ENCODE measurements at places on chromosomes 5 and 9.

- DNase-seq = no peak
- H3K36me3 ChIP-seq = no peaks in the 10 kb centered on the region
- peak overlapping the region; percentile 84 for H3K27ac ChIP-seq
- H3K4me3 ChIP-seq = peak overlapping the region; percentile 66
- no peaks in the 10 kb centered on the region for H3K27me3 ChIP-seq
Observed at GRCh38 chr5:95760273-95761191, 29.4 kb downstream of the RHOBTB3 start.

DNA sequence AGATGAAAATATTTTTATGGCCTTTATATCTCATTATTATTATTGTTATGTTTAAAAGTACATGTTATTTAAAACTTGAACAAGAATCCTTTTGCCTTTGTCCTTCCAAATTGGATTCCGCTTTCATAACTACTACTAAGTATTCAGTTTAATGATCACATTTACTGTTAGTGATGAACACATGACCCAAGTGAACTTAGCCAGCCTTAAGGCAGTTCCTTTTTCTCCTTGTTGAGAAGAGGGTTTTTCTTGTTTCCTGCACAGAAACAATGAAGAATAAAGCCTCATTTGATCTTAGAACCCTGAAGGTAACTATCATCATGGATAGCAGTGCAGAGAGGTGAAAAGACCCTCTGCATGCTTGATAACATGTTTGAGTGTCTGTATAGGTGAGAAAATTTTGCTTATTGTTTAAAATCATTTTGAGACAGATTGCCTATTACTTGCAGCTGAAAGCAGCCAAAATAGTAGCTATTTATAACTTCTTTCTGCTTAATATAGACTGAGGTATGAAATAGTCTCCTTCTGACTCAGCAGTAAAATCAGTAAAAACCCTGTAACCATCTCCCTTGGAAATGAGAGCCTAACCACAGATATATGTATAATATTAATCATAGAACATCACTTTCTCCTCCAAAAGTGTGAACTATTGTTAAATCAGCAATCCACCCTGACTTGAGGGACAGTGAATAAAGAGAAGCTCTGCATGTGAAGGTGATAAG lies 266.2 kb downstream of the SPATA31D1 start:
- DNase-seq = no peak
- no peaks in the 10 kb centered on the region for H3K4me1 ChIP-seq
- no peak overlapping the region for H3K27ac ChIP-seq
- H3K27me3 ChIP-seq = no peaks in the 10 kb centered on the region

- no peaks in the 10 kb centered on the region for H3K27me3 ChIP-seq
- peak overlapping the region; percentile 99 for H3K4me3 ChIP-seq
- H3K4me1 ChIP-seq = peaks cover 48% of the 10 kb centered on the region
- peak overlapping the region; percentile 99 for H3K27ac ChIP-seq
- H3K36me3 ChIP-seq = peaks cover 54% of the 10 kb centered on the region
- DNase-seq = peak; percentile 51
Observed at GRCh38 chr9:133374612-133375115, 1.2 kb downstream of the SURF4 start.

GRCh38 chr5:176943816-176944215 lies 44.7 kb upstream of the HK3 start:
- H3K36me3 ChIP-seq = peaks cover 87% of the 10 kb centered on the region
- no peaks in the 10 kb centered on the region for H3K4me1 ChIP-seq
- no peaks in the 10 kb centered on the region for H3K27me3 ChIP-seq
- DNase-seq = no peak
- H3K4me3 ChIP-seq = no peak overlapping the region

GRCh38 chr9:113798062-113799030 lies 77.8 kb upstream of the ZNF618 start:
- H3K4me3 ChIP-seq = no peak overlapping the region
- H3K27ac ChIP-seq = no peak overlapping the region
- no peaks in the 10 kb centered on the region for H3K4me1 ChIP-seq
- DNase-seq = no peak

GRCh38 chr5:2840372-2840915 lies 89.0 kb upstream of the IRX2 start:
- H3K36me3 ChIP-seq = no peaks in the 10 kb centered on the region
- DNase-seq = no peak
- no peak overlapping the region for H3K27ac ChIP-seq
- no peaks in the 10 kb centered on the region for H3K27me3 ChIP-seq
- no peaks in the 10 kb centered on the region for H3K4me1 ChIP-seq
- no peak overlapping the region for H3K4me3 ChIP-seq

DNA sequence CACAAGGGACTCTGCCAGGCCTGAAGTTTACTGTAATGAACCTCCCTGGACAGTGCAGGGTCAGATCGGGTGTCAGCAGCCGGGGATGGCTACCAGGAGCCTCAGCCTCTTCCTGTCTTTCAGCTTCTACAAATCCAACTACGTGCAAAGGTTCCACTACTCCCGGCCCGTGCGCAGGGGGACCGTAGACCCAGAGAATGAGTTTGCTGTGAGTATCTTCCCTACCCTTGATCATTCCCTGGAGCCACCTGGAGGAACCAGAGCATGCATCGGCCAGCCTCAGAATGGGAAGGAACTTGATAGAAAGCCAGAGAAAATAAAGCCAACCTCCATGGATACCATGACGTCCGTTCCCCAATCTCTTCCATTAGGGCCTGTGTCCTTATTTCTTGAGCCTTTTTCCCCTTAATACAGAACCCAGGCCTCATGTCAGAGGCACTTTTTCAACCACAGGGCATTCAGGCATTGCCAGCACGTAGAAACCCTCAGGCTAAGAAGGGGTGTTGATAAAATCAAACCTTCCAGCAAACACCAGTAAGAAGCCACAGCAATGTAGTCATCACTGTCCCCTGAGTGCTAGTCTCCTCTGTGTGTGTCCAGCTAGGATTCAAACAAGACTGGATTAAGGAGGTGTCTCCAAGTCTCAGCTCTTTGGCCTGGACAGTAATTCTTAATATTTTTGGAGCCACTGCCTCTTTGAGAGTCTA lies 49.0 kb upstream of the FOXI1 start:
- peaks cover 97% of the 10 kb centered on the region for H3K36me3 ChIP-seq
- no peaks in the 10 kb centered on the region for H3K4me1 ChIP-seq
- DNase-seq = no peak

- peak overlapping the region; percentile 8 for H3K4me3 ChIP-seq
- peaks cover 28% of the 10 kb centered on the region for H3K4me1 ChIP-seq
- peak; percentile 55 for DNase-seq
- peak overlapping the region; percentile 84 for H3K27ac ChIP-seq
- peaks cover 60% of the 10 kb centered on the region for H3K27me3 ChIP-seq
Observed at GRCh38 chr5:54902791-54903473, 82.5 kb downstream of the ESM1 start.

GRCh38 chr5:73858776-73859175 lies 232.8 kb downstream of the ARHGEF28 start:
- H3K4me3 ChIP-seq = no peak overlapping the region
- peaks cover 41% of the 10 kb centered on the region for H3K27me3 ChIP-seq
- H3K27ac ChIP-seq = no peak overlapping the region
- DNase-seq = no peak
- H3K36me3 ChIP-seq = no peaks in the 10 kb centered on the region
- no peaks in the 10 kb centered on the region for H3K4me1 ChIP-seq

DNA sequence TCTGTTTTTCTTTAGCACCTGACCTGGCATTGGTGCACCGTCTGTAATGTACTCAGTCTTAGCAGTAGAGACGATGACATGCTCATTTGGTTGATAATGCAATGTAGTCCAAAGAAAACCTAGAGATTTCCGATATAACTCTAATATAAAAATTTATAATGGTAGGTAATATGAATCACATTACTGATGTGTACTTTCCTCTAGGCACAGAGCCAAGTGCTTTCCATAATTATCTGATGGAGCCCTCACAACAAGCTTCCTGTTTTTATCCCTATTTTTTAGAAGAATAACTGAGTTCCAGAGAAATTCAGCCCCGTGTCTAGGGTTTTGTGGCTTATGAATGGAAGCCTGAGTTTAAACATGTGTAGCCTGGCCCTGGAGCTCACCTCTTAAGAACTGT lies 53.7 kb downstream of the KDM4C start:
- H3K4me3 ChIP-seq = no peak overlapping the region
- H3K4me1 ChIP-seq = peaks cover 6% of the 10 kb centered on the region
- H3K27ac ChIP-seq = no peak overlapping the region
- H3K27me3 ChIP-seq = no peaks in the 10 kb centered on the region
- peaks cover 42% of the 10 kb centered on the region for H3K36me3 ChIP-seq

- peaks cover 2% of the 10 kb centered on the region for H3K27me3 ChIP-seq
- no peak for DNase-seq
- H3K4me3 ChIP-seq = no peak overlapping the region
- no peaks in the 10 kb centered on the region for H3K36me3 ChIP-seq
- H3K4me1 ChIP-seq = no peaks in the 10 kb centered on the region
Observed at GRCh38 chr5:57435701-57436134, 46.9 kb downstream of the ACTBL2 start.

DNA sequence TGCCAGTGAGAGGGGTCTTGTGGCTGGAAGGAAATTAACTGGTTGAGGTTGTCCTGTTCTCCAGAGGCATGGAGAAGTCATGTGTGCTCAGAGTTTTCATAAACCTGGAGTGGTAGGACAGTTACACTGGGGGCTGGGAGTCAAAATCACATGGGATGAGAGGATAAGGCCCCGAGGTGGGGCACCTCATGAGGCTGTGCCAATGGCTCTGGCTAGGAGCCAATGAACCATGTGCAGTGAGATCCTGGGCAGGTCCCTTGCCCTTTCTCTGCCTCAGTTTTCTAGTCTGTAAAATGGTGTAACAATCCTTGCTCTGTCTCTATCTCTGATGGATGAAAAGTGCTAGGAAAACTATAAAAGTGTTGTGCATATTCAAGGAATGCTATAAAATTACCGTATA lies 7.0 kb upstream of the SYNPO start:
- H3K4me1 ChIP-seq = no peaks in the 10 kb centered on the region
- no peak for DNase-seq
- H3K27me3 ChIP-seq = peaks cover 9% of the 10 kb centered on the region

- no peak overlapping the region for H3K4me3 ChIP-seq
- H3K36me3 ChIP-seq = no peaks in the 10 kb centered on the region
- no peaks in the 10 kb centered on the region for H3K4me1 ChIP-seq
- no peak overlapping the region for H3K27ac ChIP-seq
Observed at GRCh38 chr5:111784491-111785181, 27.6 kb upstream of the NREP start.

GRCh38 chr5:37136694-37137093 lies 112.5 kb downstream of the CPLANE1 start:
- peaks cover 43% of the 10 kb centered on the region for H3K36me3 ChIP-seq
- H3K4me1 ChIP-seq = no peaks in the 10 kb centered on the region
- no peak overlapping the region for H3K27ac ChIP-seq
- DNase-seq = no peak
- no peaks in the 10 kb centered on the region for H3K27me3 ChIP-seq

DNA sequence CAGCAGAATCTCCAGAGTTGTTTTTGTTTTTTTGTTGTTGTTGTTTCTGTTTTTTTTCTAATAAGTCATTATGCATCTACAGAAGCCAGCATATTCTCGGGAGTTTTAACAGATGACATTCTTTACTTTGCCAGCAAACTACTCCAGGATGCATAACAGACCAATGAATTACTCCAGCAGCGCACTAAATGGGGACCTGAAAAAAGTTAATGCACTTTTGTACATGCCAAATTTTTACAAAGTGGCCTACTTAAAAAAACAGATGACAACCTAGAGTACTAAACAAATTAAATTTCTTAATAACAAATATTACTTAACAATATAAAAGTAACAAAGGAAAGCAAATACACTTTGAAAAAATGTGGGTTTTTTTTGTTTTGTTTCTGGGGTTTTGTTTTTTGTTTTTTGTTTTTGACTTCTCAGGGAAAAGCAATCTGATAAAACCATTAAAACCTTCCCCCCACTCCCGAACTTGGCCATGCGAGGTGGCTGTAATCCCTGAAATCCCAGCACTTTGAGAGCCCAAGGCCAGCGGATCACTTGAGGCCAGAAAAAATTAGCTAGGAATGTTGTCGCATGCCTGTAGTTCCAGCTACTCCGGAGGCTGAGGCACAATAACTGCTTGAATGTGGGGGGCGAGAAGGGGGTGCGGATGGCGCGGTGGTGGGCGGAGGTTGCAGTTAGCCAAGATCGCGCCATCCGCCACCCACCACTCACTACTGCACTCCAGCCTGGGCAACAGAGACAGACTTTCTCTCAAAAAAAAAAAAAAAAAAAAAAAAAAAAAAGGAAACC lies 352.4 kb downstream of the CETN3 start:
- H3K27ac ChIP-seq = no peak overlapping the region
- no peak overlapping the region for H3K4me3 ChIP-seq
- no peak for DNase-seq
- H3K4me1 ChIP-seq = no peaks in the 10 kb centered on the region

- peaks cover 1% of the 10 kb centered on the region for H3K4me1 ChIP-seq
- H3K27ac ChIP-seq = no peak overlapping the region
- H3K4me3 ChIP-seq = no peak overlapping the region
- DNase-seq = no peak
- no peaks in the 10 kb centered on the region for H3K36me3 ChIP-seq
Observed at GRCh38 chr5:173848986-173849596, 39.1 kb upstream of the CPEB4 start.

GRCh38 chr9:137989156-137989555 lies 111.6 kb downstream of the CACNA1B start:
- no peaks in the 10 kb centered on the region for H3K36me3 ChIP-seq
- H3K4me3 ChIP-seq = no peak overlapping the region
- DNase-seq = no peak
- H3K4me1 ChIP-seq = no peaks in the 10 kb centered on the region
- H3K27me3 ChIP-seq = peaks cover 65% of the 10 kb centered on the region

DNA sequence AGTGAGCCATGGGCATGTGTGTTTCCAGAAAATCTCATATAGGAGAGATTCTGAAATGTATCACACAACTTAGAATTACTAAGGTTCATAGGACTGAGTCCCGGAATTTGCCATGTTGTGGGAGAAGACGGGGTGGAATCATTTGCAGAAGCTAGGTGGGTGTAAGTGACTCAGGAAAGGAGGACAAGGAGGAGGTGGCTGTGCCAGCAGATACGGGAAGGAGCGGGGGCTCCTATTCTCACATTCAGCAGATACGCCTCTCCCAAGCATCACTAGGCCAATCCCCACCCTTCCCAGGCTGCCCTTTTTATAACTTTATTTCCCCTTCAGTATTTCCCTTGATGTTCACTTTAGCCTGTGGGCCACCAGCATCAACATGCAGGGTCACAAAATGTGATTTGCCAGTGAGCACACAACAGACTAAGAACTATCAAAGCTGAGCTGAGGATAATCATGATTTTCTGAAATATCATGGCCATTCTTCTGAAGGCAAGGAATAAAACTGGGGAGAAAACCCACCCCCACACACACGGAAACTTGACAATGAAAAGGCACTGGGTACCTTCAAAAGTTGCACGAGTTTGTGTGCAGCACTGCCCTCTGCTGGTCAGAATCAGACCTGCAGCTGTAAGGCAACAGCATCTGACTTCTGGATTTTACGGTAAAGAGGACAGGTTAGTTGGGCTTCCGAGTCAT lies 133.2 kb downstream of the MTX3 start:
- no peak overlapping the region for H3K4me3 ChIP-seq
- DNase-seq = peak; percentile 90
- peak overlapping the region; percentile 60 for H3K27ac ChIP-seq
- peaks cover 20% of the 10 kb centered on the region for H3K4me1 ChIP-seq
